ENCODE measurements at places on chromosomes 1 and 21. TPM values are rescaled to one million over a fixed set of nuclear protein-coding genes. Genes with fewer than 3 reads are reported as not detected.

PRAMEF17 gene
- not detected for total RNA-seq

PDE9A gene
- total RNA-seq = 2.5 TPM

CD84 gene
- 5.4 TPM for total RNA-seq

AMPD2 gene
- 24.4 TPM for total RNA-seq

GRCh38 chr1:156706657-156707416 lies 1.5 kb upstream of the CRABP2 start:
- DNase-seq = peak; percentile 69

- no peak for DNase-seq
Observed at GRCh38 chr1:206495493-206496046, 11.8 kb upstream of the RASSF5 start.

DNA sequence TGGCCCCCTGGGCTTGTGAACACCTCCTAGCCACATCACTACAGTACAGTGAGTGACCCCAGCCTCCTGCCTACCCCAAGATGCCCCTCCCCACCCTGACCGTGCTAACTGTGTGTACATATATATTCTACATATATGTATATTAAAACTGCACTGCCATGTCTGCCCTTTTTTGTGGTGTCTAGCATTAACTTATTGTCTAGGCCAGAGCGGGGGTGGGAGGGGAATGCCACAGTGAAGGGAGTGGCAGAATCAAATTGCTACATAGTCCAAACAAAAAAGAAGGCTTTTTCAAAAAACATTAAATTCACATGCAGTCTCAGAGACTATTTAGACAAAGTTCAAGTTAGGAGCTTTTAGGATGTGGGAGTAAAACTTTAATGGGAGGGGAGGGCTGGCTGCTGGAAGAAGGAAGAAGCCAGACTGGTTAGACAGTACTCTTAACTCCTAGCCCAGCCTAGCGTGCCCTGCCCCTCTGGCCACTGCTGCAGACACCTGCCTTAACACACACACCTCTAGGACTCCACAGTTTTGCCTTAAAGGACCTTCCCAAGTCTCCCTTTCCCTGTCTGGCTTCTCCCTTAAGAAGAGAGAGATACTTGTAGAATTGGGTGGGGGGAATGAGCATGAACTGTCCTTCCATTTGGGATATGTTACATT lies 9.4 kb downstream of the PEA15 start:
- DNase-seq = no peak

- DNase-seq = no peak
Observed at GRCh38 chr1:214791961-214792360, 189.0 kb downstream of the CENPF start.

- DNase-seq = peak; percentile 54
Observed at GRCh38 chr1:23524716-23525401, 6.2 kb downstream of the E2F2 start.

DNA sequence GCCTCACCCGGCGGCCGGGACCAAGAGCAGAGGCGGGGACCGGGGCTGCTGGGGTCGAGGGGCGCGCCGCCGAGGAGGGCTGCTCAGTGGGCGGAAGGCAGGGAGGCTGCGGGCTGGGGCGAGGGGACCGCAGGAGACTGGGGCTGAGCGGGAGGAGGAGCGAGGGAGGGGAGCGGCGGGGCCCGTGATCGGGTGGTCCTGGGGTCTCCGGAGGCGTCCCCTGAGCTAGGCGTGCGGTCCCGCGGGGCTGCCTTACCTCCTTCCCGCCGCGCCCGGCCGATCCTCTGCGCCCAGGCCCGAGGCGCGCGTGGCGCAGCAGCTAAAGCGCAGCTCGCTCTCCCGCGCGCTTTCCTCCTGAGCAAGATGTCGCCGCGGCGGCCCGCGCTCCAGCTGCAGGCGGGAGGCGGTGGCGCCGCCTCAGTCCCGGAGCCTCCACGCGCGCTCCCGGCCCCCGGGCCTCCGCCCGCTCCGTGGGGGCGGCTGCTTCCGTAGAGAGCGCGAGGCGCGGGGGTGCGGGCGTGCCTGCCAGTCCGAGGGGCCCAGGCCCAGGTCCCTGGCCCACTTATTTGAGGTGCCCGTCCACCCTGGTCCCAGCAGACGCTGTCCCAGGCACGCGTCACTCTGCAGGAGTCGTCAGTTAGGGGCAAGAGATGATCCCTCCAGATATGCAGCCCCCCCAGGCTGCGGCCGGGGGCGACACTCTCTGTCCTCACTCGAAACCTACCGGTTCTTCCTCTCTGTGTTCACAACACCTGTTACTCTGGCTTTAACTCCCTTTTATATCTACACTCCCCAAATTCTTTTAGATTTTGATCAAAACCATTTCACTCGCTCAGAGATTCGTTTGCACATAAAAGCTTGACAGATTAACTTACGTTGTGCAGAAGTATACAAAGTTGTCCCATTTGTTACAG lies at the start of gene CCSAP:
Gene CCSAP (minus strand): TSS at position 392 of the 914 bp plus-strand sequence. CDS start 582 bp downstream, outside the sequence.
- peak; percentile 85 for DNase-seq

DNA sequence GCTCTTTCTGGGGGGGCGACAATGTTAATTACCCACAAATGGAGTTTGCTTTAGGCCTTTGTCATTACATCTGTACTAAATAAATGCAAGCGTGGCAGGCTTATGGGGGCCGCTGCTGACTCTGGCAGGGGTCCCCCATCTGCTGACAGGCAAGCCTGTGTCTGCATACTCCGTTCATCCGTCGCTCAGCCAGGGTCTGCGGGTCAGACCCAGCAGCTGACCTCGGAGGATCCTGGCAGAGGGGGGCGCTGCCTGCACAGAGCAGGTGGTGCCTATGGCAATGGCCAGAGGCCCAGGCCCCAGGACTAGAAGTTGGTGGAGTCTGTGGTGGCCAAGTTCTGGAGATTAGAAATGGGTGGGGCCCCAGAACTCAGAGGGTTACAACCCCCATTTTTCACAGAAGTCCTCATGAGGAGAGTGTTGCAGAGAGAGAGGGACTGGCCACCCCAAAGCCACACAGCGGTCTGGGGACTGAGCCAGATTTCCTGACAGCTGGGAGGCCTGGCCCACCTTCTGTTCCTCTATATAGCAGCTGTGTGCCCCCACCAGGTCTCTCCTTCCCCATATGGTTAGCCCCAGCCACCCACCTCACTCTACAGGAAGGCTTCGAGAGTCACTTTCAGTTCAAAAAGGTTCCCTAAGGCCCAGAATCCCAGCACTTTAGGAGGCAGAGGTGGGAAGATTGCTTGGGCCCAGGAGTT lies 31.0 kb downstream of the TTC39A start:
- DNase-seq = no peak

DNA sequence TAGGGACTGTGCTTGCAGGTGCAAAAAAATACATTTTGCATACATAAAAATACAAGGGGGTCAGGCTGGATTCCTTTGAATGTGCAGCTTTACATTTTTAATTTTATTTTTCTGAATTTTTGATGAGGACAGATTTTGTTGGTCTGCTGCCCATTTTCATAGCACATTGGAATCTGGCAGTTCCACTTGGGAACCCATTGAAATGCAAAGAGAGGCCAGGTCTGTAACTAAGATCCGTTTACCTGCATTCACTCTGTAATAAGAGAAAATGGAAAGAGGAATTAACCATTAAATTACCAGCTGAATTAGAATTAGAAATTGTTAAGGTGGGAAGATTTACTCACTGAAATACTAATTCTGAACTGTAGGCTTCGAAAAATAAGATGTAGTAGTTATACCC lies 221.6 kb downstream of the DAB1 start:
- DNase-seq = no peak

DNA sequence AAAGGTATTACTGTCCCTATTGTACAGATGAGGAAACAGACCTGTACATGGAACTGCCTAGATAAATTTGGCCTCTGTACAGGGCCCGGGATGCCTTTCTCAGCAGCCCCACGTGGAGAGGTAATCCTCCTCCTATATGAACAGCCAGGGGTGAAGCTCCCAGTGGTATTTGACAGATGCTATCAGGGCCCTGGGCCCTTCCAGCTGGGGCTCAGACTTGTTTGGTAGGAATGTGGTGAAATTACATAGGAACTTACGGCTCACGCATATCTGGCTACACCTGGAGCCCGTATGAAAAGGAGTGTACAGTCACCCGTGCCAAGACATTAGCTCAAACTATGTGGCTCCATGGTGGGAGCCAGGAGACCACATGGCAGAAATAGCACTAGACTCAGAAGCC lies 24.8 kb upstream of the TCEA3 start:
- DNase-seq = no peak

Data from right cardiac atrium (tissue), 5 donors.